SHP77 treated with DMSO at 0.1 percent for 48 hours (cell line): ENCODE measurements at places on chromosomes 1 and 21.

- no peak for DNase-seq
Measured at GRCh38 chr1:46224966-46225365, 21.8 kb downstream of the LURAP1 start.

GRCh38 chr1:56683569-56683968 lies 38.5 kb downstream of the PRKAA2 start:
- DNase-seq, result no peak

DNA sequence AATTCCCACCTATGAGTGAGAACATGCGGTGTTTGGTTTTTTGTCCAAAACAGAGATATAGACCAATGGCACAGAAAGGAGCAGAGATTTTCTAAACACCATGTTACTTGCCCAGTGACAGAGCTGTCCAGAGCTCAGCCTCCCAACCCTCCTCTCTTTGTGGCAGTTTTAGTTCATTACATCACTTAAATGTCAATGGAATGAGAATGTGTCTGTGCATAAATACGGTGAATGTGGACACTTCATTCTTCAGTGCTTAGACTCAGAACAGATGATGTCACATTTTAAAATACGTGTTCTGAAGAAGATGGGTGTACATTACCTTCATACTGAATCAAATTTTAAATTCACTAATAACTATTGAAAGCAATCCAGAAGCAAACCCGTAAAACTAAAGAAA lies 374.9 kb downstream of the DSCAM start:
- DNase-seq, result no peak

- DNase-seq, result no peak
Measured at GRCh38 chr1:16205891-16206546, 6.4 kb downstream of the ARHGEF19 start.

GRCh38 chr1:173479649-173480048 lies 2.5 kb downstream of the PRDX6 start:
- no peak for DNase-seq

DNA sequence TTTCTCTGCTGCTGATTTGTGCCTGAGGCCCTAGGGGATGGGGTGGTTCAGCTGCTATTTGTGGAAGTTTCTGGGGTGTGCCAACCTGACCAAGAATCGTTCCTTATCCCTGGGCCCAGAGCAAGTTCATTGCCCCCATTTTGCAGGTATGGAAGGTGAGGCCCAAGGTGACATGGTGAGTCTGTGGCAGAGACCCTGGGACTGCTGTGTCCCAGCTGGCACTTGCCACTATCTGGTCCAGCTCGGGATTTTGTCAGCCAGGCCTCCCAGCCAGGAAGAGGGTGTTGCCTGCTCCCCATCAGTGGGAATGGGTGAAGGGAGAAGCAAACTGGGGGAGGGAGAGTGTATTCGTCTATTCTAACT lies 18.9 kb upstream of the LRP8 start:
- DNase-seq, result no peak

DNA sequence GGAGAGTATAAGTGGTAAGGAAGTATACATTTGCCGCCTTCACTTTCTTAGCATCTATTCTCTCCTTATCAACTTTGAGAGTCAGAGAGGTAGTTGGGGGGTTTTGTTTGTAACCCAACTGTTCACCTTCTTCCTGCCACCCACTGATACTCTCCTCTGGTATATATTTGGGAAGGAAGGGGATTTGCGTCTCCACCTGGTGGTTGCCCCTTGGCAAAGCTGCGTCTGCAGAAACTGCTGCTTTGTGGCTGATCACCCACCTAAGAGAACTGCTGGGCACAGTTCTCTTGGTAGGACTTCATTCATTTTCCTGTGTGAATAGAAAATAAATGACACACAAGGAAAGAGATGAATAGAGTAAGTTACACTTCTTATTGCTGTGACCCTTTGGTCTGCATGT lies 87.0 kb downstream of the SYT14 start:
- DNase-seq, result no peak
